ENCODE measurements at places on chromosomes 11 and 22.

GRCh38 chr11:73812234-73812633, 24.6 kb downstream of the MRPL48 start:
- no peak for DNase-seq

DNA sequence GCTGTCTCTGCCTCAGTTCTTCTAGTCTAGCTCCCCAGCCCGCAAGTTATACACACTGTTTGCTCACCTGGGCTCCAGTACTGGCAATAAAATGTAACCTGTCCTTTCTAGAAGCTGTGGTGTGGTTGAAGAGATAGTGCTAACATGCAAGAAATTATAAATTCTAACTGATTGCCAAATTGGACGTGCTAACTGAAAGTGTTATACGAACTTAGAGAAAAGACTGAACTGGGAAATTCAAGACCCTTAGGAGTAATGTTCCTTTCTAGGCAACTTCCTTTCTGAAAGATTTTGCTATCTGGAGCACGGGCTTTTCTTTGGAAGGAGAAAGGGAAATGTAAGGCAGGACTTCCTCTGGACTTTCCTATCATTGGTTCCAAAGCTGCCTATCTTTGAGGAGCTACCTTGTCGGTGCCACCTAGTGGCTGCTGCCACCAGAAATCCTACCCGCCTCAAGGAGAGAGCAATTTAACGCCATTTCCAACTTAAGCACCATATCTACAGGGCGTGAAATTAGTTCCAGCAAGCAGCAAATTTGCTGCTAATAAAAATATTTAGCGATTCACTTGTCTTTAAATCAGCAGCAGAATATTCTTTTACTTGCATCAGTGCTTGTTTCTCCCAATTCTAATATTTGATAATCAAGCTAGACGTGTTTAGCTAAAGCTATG, 12.7 kb upstream of the TMEM218 start:
- peak; percentile 27 for DNase-seq

- DNase-seq: no peak
These were observed 3.2 kb downstream of the JOSD1 start for GRCh38 chr22:38697425-38698089.

DNA sequence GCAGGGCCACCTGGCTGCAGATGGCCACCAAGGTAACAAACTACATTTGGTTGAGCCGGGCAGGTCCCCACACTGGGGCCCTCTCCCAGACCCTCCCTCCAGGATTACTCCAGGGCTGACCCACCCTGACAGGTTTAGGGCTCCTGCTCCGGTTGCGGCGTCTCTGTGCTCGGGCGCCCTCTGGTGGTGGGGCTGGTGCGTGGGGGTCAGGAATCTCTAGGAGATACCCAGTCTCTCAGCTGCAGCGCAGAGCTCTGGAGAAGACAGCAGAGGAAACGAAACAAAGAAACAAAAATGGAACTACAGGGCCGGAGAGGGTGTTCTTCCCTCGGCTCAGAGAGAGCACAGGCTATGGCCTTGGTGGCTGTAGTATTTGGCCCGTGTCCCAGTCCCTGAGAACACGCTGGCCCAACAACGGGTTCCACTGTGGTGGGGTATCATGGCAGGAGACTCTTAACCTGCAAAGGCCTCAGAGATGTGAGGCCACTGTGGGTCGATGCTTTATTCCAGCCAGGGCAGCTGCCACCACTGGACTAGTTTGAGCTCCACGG, 2.4 kb downstream of the C11orf96 start:
- peak; percentile 69 for DNase-seq

GRCh38 chr22:23179381-23180299, 669 bp upstream of the BCR start:
- DNase-seq: no peak

DNA sequence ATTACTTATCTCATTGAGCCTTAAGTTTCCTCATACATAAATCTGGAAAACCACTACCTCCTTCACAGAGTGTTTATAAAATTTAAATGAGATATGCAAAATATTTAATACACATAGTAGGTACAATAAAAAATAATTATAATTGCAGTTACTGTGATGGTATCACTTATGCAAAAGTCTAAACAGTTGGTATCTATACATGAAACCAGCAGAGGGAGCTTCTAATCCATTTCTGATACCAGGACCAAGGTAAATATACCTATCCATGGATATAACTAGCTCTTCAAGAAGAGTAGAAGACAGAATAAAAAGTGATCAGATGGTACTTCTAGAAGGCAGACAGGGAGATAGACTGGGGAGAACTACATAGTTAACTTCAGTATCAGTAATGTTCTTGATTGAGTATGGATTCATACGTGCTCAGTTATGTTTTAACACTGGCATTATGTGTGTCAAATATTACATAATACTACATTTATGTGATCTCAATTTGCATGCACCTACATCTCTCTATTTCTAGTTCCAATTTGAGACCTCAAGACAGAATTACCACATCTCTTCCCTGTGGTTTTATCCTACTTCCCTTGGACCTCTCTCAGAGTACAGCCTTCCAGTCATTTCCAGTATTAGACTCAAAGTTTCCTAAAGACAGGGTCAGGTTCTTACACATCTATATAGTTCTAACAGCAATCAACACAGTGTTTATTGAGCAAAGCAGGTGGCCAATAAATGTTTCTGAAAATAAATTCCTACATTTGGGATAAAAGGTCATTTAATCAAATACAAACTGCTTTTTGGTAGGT, 13.7 kb upstream of the TSG101 start:
- DNase-seq: peak; percentile 40

DNA sequence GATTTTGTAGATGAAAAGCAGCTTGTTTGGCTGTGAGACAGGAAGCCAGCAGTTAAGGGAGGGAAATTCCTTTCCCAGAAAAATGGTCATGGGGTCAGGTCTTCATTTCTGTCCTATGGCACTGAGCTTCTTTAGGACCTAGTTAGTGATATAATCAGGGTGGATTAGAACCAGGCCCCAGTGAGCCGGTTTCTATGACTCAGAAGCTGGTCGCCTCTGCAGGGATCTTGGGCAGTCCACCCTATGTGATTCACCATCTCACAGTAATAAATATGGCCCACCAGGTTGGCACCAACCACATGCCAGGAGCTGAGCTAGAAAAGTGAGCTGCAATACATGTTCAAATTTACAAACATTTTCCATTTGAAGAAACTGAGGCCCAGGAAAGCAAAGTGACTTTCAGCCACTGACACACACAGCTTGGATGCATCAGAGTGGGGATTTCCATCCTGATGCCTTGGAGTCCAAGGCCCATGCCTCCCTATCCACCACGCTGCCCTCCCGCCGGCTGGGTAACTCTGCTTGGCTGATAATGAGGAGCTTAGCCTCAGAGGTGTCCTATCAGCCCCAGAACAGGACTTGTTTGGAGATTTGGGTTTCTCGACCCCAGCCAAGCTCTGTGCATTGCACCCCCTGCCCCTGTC, 42.0 kb downstream of the CD82 start:
- no peak for DNase-seq

DNA sequence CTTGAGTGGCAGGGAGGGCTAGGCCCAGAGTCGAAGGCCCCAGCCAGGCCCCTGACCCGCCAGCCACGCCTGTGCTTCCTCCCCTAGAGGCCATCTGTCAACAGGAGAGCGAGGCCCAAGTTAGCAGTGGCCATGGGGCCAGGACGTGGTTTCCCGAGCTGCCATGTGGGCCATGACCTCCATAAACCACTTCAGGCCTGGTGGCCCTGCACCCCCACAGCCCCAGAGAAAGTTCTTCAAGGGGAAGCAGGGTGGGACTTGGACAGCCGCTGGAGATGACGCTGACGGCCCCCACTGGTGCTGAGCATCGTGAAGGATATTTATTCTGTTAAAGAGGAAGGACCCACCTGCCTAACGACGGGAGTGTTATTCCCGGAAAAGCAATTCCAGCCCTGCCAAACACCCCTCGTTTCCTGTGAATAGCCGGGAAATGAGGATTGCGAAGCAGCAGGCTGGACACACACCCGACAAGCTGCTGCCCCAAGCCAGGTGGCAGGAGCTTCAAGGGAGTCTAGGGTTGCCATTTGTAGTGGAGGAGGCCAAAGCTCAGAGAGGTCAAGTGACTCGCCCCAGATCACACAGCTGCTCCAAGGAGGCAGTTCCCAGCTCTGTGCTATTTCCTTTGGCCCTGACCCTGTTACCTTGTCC, 12.8 kb downstream of the PRR5 start:
- DNase-seq: no peak

DNA sequence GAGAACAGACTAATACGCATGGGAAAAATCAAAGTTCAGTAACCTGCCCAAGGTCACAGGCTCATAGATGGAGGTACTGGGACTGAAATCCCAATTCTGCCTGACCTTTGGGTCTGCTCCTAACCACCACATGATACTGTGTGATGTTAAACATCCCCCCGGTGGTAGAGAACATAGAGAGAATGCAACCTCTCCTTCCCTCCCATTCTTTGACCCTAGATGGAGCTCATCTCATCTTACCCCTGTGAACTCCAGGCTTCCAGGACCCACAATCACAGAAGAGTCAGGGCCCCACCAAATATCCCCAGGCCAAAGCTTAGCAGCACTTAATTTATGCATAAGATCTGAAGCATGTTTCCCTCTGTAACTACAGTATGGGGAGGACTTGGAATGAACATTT, 198.5 kb downstream of the MYO18B start:
- DNase-seq: no peak

- no peak for DNase-seq
These were observed 44.0 kb downstream of the SPATA19 start for GRCh38 chr11:133801356-133801755.

DNA sequence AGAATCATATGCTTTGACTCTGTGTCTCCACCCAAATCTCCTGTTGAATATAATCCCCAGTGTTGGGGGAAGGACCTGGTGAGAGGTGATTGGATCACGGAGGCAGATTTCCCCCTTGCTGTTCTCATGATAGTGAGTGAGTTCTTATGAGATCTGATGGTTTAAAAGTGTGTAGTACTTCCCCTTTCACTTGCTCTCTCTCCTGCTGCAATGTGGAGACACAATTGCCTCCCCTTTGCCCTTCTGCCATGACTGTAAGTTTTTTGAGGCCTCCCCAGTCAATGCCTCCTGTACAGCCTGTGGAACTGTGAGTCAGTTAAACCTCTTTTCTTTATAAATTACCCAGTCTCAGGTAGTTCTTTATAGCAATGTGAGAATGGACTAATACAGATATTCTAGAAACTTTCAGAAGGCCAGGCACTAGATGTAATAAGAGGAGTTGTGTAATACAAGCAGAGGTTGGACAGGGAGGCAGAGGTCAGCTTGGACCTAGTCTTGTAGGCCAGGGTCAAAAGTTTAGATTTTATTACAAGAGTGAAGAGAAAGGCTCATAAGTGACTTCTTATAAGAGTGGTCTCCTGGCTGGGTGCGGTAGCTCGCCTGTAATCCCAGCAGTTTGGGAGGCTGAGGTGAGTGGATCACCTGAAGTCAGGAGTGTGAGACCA, 9.3 kb upstream of the SERPING1 start:
- no peak for DNase-seq

DNA sequence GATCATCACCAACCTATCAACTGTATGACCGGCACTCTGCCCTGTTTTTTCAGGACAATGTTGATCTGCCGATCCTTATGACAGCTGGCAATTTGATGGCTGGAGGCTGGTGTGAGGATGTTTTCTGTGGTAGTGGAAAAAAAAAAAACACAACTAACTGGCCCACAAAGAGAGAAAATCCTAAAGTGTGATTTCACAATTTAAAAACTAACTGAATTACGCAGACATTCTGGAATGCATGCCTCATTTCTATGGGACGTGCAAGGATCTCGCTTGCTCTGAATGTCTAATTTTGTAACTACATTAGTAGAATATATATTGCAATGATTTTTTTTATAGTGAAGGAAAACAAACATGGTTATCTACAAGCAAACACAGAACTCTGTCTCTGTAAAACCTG, 590.5 kb downstream of the ETS1 start:
- no peak for DNase-seq

DNA sequence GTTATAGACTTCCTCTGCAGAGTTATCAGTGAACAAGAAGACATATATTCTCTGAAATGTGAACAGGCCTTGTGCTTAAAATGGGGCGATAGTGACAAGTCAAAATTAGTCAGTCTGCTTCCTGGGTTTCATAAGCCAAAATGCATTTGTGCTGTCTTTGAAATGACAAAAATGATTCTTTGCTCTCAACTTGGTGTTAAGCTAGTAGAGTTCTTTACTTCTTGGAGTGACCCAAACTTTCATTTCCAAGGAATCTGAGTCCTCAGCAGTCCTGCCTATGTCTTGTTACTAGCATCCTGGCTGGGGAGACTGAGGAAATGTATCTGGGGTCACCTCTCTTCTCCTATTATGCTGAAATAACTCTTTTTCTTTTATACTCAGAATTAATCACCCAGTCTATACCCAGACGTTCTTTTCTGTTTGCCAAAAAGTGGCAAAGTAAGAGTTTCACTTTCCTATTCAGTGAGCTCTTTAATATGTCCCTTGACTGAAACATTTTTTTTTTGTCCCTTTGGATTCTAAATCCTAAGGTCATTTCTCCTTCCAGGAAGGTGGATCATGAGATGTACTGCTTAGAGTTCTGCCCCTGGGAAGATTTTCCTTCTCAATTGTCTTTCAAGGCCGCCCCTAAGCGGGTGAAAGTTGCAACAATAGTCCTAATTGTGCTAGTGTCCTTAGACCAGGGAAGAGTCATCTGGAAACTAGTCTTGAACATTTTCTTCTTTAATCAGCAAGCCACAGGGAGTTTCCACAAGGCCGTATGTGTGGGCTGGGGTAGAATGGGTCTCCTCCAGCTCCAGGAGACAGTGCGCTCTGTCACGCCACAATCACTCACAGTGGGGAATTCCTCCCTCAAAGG, 53.0 kb upstream of the RDX start:
- DNase-seq: no peak
